ENCODE measurements at places on chromosomes 6 and 20.

DNA sequence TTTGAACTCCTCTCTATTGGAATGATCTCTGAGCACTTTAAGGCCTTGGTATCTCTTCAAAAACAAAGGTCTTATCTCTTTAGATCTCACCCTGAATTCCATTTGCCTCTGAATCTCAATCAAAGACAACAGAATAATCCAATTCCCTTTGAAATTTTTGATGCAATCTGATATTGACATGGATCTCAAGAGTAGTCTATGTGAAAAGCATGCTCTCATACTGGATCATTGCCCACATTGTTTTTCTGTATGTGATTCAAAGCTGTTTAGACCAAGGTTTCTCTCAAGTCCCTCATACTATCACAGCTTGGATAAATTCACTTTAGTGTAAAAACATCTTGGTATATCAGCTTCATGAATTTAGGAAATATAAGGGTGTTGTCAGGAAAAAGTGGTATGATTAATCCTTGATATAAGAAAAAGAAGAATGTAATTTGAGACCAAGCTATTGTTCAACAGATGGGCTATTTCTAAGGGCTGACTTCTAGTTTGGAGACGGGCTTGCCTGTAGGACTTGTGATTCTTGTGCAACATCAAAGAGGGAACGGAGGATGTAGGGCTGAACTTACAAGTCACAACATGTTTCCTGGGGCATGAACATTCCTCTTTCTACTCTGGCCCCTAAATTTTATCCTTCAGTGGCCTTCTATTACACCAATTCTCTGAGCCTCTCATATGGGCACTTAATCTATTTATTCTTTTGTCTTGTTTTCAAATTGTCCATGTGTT lies 77.9 kb upstream of the CITED2 start:
- peak; percentile 62 for DNase-seq

DNA sequence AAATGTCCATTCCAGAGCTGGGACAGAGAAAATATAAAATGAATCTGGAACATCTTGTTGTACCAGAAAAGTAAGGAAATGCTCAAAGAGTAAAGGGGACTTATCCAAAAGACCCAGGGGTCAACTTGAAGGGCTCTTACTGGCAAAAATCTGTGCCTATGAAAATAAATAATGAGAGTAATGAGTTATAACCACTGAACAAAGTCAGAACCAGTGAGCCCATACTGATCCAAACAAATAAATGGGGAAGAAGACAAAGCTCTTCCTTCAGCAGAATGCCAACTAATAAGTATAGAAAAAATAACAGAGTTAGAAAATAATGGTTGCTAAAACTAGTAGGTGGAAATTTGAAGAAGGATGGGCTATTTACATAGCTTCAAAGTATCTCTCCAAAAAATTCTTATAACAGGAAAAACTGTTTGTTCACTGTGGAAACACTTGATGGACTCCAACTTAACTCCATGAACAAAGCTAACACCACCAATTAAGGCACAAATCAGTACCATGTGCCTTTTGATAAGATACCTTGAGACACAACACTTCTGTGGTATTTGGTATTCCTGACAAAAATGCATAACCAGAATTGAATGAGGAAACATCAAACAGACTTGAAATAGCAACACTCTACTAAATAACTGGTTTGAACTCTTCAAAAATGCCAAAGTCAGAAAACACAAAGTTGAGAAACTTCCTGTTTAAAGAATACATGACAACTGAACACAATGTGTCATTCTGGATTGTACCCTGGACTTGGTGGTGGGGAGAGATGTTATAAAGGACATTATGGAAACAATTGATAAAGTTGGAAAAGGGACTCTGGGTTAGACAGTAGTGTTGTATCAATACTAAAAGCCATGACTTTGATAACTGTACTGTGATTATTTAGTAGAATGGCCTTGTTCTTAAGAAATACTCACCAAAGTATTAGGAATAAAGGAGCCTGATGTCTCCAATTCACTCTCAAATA lies 197.5 kb downstream of the ISM1 start:
- DNase-seq: no peak

DNA sequence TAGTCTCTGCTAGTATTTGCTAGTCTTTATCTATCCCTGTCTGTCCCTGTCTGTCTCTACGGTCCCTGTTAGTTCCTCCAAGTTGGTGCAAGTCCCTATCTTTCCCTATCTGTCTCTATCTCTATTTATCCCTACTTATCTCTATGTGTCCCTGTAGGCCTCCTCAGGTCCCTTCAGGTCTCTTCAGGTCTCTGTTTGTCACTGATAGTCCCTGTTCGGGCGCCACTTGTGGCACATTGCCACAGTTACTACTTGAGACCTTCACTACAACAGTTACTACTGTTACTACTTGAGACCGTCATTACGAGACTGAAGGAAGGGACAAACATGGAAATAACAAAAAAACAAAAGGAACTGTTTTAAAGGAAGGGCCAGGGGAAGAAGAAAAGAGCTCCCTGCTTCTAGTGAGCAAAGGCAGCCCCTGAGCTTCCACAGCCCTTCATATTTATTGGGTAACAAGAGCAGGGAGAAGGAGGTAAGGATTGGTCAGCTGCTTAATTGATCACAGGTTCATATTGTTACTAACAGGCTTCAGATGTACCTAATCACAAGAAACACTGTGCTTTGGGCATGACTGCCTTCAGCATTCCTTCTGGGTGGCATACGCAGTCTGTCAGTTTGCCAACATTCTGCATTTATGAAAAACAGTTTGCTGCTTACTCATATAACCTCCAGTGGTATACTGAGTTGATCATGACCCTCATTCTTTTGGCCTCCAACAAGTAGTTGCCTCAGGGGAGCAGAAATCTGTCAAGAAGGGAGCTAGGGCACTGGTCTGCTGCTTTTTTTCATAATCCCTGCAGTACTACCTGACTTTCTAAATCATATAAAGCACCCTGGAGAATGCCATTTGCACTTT lies 8.4 kb downstream of the EPB41L2 start:
- DNase-seq: no peak

- DNase-seq: no peak
These were observed 157.0 kb downstream of the MTHFD1L start for GRCh38 chr6:151022492-151022891.

- no peak for DNase-seq
These were observed 147.4 kb downstream of the HDGFL1 start for GRCh38 chr6:22716721-22717120.

DNA sequence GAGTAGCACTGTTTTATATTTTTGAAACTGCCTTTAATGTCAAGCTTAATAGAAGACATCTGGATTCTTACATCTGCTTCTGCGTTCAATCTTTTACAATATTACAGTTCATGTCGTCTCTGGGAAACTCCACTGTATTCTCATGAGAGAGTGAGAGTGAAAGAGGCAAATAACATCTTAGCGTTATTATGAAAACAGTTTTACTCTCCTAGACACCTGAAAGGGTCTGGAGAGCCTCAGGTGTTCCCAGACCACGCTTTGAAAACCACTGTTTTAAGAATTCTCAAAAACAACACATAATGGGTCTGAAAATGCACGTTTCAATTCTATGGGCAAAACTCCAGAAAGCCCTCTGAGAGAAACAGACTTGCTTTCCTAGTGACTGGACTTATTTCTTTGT lies 63.3 kb downstream of the ARHGAP18 start:
- DNase-seq: no peak

- no peak for DNase-seq
These were observed 106.3 kb downstream of the NKAIN2 start for GRCh38 chr6:123909989-123910388.

DNA sequence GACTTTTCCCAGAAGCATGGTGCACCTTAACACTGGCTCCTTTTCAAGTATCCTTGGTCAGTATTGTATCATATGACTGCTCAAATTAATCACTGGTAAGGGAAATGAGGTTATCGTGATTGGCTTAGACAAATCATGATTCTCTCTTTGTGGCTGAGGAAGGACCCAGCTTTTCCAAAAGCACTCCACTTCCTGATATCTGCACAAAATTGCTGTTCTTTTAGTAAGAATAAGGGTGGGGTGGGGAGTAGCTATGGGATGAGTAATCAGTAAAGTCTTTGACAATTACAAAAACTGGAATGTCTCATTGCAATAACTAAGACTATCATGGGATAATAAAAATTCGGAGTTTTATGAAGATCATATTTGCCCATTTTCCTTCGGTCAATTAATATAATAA lies 9.0 kb upstream of the RIPPLY2 start:
- DNase-seq: no peak

GRCh38 chr20:32965581-32966373 lies 38.5 kb downstream of the SUN5 start:
- DNase-seq: no peak

GRCh38 chr20:34185766-34186620 lies 55.2 kb upstream of the ASIP start:
- no peak for DNase-seq

- no peak for DNase-seq
These were observed 236.1 kb downstream of the TSHZ2 start for GRCh38 chr20:53208110-53208832.

DNA sequence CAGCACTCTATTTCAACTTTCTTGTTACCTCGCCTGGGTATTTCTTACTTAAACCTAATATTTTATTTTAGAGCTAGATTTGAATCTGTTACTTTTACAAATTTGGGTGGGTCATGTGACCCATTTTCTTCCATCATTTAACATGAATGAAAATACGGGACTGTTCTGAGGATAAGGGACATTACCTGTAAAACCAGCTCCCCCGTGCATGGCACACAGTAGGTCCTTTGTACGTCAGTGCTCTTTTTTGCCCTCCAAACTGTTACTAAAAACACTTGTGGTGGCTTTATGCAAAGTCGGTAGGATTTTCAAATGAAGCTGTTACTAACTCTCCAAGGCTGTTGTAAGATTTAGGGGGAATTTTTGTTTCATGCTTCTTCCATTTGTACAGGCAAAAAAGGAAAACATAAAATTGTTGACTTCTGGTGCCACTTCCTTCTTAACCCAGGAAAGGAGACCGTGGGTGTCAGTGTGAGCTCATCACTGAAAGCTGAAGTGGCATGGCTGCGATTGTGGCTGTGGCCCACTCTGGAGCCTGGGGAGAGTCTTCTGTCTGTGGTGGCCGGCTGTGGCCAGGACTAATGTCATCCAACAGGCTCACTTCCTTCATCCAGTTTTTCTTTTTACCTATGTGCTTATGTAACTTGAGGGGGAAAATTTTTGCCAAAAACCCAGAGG lies 40.2 kb upstream of the PXDC1 start:
- DNase-seq: no peak

GRCh38 chr6:131063028-131063763 lies at the start of gene EPB41L2:
EPB41L2 (minus strand) TSS chr6:131063245; CDS start chr6:130956485, 106,760 bp downstream.
- DNase-seq: peak; percentile 88

DNA sequence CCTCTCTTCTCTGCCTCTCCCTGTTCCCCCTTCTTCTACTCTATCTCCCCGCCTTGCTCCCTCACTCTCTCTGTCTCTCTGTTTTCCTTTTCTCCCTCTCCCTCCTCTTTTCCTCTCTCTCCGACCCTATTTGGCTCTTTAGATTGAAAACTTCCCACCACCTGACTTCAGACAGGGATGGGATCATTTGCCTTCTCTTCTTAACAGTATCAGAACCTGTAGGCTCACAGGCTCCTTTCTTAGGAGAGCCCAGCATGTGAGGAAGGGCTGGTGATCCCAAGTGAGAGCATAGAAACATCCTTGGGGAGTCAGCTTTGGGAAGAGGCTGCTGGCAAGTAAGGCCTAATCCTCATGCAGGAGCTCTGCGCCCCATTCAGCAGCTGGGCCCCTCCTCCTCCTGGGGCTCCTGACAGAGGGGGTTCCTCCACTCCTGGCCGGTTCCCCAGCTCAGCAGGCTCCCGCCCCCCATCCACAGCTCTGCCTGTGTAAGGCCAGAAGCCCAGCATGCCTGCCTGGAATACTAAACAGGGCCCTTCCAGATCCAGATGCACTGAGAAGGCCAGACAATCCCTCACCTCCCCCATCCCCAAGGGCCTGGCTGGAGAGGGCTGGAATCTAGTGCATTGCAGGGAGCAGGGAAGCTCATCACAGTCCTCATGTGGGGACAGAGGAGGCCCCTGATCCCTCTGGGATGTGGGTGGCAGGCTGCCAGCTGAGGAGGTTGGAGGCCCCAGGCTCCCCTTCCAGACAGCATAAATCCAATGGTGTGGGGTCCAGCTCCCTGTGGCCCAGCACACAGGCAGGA lies 93.4 kb downstream of the PTPRT start:
- no peak for DNase-seq

GRCh38 chr6:24064106-24064505 lies 61.9 kb upstream of the NRSN1 start:
- DNase-seq: no peak

DNA sequence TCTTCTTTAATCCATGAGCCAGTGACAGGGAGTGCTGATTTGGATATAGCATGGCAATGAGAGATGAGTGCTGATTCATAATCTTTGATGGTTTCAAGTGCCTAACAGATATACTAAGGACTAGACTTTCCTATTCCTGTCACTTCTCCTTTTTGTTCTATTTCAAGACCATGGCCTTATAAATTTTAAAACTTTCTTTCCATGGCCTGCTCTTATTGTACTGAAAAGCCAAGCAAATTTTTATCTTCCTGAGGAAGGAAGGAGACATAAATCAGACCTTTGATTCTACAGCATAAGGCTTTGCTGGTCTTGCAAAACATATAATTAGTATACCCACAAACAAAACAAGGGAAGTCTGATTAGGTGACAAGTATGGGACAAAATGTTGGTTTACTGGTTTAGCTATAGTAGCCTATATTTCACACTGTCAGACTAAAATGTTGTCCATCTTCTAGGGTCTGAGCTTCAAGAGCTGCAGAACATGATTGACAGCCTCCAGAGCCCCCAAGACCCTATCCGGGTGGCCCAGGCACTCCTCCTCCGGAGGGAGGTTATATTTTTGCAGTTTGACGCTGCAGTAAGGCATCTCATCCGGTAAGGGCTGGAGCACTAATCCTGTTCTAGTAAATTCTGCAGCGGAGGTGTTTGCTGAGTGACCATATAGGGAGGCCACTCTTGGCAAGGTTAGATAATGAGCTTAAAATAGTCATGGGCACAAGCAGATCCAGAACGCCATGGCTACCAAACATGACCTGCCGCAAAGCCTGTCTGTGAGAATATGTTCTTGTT lies 82.3 kb downstream of the CD164 start:
- no peak for DNase-seq

- no peak for DNase-seq
These were observed 677 bp downstream of the PXMP4 start for GRCh38 chr20:33719277-33719988.

GRCh38 chr6:90425161-90425641 lies 128.6 kb upstream of the BACH2 start:
- DNase-seq: no peak

DNA sequence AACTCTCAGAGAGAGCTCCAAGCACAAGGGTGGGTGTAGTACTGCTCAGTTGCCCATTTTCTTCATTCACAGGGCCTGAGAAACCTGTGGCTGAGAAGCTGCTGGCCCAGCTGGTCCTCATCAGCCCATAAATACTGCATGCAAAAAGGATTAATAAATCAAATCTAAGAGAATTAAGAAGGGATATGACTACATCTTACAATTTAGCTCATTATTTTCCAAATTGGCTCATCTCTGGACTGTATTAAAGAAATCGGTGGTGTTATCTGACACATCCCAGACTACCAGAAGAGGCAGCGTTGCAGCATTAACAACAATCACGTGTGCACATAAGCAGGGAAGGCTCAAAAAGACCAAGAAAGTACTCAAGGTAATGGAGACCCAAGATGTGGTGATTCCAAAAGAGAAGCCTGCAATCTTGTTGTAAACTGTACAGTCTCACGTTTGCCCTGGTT lies 90.7 kb downstream of the CD24 start:
- DNase-seq: no peak

Measured in RWPE1 (cell line).